Activated CD8-positive, alpha-beta T cell treated with anti-CD3 and anti-CD28 coated beads, Interleukin-2, amount 10 ng/mL, durations not matched to agents 7 days and 5 days (primary cell): ENCODE measurements at places on chromosomes 5 and 9.

- DNase-seq, result peak; percentile 45
These were observed 861 bp downstream of the ZFYVE16 start for GRCh38 chr5:80408484-80409366.

DNA sequence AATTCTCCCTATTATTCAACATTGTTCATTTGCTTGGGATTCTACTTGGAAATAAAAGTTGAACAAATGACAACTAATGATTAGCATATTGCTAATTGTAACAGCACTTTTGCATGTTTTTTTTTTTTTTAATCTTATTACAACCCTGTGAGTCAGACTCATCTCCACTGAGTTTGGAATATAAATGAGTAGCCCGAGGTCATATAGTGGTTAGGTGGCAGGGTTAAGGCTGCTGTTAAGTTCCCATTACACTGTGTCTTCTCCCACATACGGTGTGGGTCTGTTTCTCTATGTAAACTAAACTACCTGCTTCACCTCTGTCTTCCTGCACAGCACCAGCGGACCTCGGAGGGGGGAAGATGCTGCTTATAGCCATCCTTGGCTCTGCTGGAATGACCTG lies 92.4 kb downstream of the EQTN start:
- DNase-seq, result no peak

DNA sequence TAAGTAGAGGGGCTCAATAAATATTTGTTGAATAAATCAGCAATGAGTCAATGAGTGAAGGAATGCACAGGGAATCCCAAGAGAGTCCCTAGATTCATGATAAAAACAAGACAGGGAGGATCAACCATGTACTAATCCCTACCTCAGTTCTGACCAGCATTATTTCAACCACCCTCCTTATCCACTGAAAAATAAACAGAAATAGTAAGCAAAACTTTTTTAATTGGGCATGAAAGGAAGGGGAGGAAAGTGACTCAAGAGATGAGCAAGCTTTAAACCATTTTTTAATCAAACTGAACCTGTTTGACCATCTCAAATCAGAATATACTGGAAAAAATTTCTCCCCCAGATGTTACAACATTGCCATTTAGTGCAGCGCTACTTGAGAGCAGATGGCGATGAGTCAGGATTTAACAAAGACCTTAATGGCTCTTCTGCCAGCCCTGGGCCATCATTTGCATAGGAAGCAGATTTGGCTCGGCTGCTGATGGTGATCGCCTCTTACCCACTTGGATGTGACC lies 194.8 kb upstream of the SLC30A5 start:
- DNase-seq, result no peak

DNA sequence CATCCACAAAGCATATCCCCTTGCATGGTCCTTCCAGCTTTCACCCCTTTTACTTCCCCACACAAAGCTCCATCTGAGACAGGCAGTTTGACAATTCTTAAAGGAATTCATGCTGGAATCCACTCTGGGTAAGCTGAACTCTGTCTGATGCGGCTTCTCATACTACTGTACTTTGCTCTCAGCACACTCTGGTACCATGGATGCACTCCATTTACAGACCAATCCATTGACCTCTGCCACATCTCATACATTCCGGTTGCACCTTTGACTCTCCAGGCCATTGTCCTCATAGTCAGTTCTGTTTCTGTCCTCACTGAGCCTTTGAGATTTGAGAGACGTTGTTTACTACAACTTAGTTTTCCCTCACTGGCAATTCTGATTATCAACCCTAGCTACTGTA lies 12.2 kb downstream of the SPATA9 start:
- DNase-seq, result no peak

GRCh38 chr9:5846501-5846921 lies 13.6 kb upstream of the ERMP1 start:
- DNase-seq, result no peak

GRCh38 chr5:43314724-43315123 lies 1.5 kb upstream of the HMGCS1 start:
- DNase-seq, result no peak

DNA sequence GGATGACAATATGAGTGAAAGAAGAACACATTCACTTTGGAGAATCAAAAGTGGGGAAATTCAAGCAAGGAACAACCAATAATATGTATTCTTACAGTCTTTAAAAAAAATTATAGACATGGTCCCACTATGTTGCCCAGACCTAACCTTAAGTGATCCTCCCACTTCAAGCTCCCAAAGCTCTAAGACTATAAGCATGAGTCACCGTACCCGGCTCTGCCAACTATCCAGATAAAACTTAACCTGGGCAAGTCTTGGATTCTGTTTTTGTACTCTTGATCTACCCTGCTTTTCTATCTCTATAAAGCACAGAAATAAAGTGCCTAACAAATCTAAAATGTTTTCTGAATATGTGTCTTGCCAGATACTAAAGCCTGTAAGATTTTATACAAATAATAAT lies 30.9 kb downstream of the CEMIP2 start:
- no peak for DNase-seq

- no peak for DNase-seq
These were observed 102.6 kb downstream of the WNK2 start for GRCh38 chr9:93286252-93287188.

- no peak for DNase-seq
These were observed 302.1 kb upstream of the IRX4 start for GRCh38 chr5:2184563-2185540.

GRCh38 chr5:39201160-39201780 lies 18.1 kb downstream of the FYB1 start:
- DNase-seq, result peak; percentile 56

DNA sequence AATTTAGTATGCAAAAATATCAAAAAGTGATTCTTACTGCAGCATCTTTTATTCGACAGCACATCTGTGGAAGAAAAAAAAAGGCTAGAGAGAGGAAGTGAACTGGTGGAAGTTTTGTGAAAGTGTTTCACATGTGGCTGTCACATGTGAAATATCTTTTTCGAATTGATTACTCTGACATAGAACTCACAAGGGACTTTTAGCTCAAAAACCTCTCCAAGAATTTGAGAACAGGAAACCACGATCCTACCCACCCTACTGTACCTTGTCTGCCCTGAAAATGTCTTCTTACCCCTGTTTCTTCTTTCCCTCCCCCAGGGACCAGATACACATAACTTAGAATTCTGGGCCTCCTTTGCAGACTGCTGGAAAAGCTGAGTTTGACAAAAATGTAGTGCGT lies 106.5 kb upstream of the PRRC1 start:
- DNase-seq, result no peak

DNA sequence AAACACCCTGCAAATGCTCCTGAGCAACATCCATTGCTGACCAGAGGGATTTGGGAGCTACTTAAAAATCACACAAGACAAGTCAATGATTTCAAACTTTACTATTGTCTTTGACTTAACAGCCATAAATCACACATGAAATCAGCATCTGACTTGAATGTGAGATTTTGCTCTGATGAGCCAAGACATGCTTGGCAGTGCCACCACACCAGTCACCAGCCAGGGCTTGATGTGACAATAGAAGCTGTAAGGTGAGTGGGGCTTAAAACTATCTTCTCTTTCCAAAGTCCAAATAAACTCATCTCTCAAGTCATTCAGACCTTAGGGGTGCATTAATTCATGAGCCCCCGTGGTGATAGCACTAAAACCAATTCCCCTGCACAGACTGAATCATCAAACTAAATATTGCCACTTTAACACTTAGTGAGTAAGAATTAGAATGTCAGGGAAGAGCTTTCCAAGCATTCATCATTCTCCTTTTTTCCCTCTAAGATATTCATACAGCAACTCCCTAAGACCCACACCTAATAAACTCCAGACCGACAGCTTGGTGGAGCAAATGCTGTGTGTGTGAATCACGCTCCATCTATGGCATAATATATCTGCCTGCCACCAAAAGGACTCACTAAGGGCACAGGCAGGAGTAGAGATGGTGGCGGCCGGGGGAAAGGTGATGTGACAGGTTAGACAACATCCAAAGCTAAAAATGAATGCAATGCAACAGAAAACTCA lies 119.4 kb downstream of the SPOCK1 start:
- no peak for DNase-seq

- no peak for DNase-seq
These were observed 252.2 kb downstream of the SLF1 start for GRCh38 chr5:94870511-94871183.

- no peak for DNase-seq
These were observed 61.1 kb downstream of the BARX1 start for GRCh38 chr9:93893899-93894690.

DNA sequence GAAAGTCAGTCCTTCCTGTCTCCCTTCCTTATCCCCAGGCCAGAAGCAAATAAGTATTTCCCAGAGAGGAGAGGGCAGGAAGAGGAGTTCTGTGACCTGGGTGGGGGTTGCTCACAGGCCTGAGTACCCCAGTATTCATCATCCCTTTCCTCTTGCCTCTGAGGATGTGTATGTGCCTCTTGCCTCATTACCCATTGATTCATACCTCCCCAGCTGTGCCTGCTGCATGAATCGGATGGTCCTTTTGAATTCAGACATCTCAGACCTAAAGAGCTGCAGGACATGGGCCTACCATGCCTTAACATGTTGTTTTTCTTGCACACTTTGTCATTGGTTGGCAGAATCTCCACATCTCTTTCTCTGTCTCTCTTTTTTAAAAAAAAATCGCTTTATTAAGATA lies 112.8 kb upstream of the SHB start:
- no peak for DNase-seq

DNA sequence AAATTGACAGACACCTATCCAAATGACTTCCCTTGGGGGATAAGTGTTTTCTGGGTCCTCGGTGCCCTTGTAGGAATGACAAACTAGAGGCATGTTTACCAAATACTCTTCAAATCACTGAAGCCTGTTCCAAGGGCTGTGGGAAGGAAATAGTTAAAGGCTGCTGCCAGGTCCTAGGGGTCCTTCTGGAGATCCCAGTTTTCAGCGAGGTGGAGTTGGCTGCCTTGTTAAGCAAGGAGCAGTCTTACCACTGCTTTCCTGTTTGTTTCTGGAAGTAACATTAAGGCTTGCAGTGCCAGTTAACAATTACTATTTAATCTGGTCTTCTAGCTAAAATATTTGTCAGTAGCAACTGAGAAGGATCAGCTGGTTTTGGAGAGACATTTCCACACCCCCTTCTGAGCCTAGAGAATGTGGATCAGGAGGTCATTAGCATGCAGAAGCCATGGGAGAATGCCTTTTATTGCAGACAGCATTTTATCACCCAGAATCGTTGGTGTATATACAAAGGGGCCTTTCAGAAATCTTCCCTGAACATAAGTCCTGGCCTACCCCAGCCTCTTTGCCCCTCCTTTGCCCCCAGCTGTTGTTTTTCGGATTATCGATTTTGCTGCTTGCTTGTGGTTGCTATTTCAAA lies 238.8 kb downstream of the DMAC1 start:
- DNase-seq, result no peak

GRCh38 chr5:168135897-168136296 lies 155.5 kb upstream of the WWC1 start:
- DNase-seq, result no peak

GRCh38 chr5:32443145-32443540 lies 1.4 kb downstream of the ZFR start:
- no peak for DNase-seq

GRCh38 chr5:27465140-27465539 lies 426.8 kb upstream of the CDH9 start:
- DNase-seq, result no peak

GRCh38 chr9:76756941-76757673 lies 7.1 kb upstream of the PCA3 start:
- no peak for DNase-seq

DNA sequence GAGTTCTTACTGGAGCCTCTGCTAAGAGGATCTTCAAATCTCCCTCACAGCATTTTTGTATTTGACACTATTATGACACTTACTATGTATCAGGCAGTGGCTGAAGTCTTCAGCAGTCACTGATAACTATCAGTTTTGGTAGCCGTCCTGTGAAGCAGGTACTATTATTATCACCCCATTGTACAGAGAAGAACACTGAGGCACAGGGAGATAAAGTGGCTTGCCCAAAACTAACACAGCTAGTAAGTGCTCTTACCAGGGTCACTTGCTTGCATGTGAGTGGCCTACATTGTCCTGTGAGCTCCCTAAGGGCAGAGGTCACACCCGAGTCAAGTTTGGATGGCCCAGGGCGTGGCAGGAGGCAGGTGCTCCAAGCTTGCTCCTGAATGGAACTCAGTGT lies 16.8 kb downstream of the GABBR2 start:
- no peak for DNase-seq

DNA sequence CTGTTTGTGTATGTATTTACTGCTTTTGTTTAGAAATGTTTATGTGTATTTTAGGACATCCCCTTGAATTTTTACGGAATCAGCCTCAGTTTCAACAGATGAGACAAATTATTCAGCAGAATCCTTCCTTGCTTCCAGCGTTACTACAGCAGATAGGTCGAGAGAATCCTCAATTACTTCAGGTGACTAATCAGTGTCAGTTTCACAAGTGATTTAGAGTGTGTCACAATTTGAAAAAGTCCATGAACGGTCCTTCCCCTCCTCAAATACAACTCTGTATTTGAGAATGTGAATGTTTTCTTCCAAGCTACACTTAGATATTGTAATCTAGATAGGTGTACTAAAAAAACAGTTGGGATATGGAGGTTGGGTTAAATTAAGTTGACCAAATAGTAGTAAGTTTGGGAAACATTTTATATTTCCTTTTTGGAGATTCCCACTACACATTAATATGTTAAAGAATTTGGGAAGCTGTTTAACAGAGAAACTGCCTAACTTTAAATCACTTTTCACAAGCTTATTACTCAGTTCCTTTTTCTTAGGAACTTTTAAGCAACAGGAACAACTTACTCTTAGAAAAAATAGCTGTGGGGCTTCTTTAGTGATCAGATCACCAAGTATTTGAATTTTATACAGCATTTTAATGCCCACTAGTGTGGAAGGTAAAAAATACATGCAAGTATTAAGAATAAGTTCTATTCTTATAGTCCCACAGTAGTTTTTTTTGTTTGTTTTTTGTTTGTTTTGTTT lies 40.9 kb downstream of the RAD23B start:
- DNase-seq, result no peak

DNA sequence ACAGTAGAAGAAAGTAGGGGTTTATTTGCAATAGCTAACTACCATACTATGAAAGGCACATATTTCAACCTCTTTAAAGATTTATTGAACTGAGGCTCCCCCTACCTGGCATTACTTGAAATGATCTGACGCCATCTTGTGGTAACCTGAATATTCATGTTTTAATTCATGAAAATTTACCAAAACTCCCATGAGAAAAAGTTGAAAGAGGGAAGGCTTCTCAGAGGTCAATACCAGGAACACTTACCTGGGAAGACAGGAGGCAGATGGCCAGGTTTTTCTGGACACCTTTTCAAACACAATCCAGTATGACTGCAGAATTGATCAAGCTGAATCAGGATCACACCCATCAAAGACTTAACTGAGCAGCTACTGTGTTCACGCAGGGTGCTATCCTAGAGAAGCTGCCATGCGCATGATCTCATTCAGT lies 9.4 kb downstream of the PRELID2 start:
- DNase-seq, result no peak

DNA sequence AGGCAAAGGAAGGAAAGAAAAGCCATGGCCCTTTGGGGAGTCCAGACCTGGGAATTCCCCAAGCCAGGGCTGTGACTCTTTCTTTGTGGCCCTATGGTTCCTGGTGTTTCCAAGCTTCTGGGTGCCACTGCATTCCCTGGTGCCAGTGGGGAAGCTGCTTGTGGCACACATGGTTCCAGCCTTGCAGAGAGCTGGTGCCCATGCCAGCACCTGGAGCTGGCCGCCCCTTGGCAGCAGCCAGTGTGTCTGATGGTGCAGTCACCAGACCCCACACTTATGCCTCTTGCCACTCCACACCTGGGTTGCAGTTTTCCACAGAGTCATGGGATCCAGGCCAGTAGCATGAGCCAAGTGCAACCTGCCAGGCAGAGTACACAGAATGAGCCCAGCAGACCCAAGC lies 1495.3 kb upstream of the NUDT12 start:
- DNase-seq, result no peak
